ENCODE measurements at places on chromosomes 7 and 10.

DNA sequence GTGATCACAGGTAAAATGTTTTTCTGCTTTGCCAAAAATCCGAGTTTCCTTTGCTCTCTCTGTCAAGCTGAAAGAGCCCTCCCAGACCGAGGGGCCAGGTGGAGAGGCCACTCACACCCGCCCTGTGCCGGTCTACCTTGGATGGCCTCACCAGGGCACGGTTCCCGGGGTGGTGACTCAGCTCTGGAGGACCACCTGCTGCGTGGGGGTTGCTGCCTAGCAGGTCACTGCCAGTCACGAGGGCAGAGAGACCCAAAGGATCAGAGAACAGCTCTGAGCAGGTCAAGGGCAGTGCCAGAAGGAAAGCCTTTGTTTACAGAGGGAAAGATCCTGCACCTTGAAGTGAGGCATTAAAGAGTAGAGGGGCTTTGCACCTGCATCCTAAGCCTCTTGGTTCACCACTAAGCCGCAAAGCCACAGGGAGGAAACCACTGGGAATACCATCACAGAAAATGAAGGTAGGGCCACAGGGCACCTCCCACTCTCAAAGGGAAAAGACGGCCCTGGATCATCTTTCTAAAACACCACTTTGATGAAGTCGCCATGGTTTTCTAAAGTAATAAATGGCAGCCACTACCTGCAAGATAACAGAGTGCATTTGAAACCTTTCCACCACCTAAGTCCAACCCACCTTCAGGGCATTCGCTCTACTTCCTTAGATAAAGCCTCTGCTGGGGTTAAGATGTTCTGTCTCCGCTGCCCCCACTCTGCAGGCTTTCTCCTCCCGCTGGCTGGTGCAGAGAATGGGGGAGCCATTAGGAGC is 160.3 kb upstream of the KLF14 start:
- DNase-seq = no peak

DNA sequence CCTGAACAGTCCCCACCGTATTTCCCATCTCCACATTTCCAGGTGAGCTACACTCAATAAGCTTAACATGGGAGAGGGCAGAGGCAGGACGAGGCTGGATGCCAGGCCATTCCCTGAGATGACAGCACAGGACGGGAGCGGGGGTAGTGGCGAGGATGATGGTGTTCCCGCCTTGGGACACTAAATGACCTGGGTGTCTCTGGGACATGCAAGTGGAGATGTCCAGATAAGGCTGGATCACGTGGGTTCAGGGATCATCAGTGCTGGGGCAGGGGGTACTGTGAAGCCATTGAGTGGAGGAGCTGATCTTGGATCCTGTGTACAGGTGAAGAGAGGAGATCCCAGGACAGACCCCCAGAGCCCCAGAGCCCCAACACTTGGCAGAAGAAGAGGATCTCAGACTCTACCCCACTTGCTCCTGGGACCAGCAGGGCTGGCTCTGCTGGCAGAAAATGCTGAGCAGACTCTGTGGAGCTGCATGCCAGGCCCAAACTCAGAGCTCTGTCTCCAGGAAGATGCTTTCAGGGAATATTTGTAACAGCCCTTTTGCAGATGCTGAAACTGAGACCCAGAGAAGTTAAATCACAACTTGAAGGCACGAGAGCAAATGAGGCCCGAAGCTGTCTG is 29.7 kb upstream of the HSPA12A start:
- DNase-seq = no peak

GRCh38 chr10:79024720-79025198 is 44.0 kb upstream of the ZMIZ1 start:
- DNase-seq = no peak

DNA sequence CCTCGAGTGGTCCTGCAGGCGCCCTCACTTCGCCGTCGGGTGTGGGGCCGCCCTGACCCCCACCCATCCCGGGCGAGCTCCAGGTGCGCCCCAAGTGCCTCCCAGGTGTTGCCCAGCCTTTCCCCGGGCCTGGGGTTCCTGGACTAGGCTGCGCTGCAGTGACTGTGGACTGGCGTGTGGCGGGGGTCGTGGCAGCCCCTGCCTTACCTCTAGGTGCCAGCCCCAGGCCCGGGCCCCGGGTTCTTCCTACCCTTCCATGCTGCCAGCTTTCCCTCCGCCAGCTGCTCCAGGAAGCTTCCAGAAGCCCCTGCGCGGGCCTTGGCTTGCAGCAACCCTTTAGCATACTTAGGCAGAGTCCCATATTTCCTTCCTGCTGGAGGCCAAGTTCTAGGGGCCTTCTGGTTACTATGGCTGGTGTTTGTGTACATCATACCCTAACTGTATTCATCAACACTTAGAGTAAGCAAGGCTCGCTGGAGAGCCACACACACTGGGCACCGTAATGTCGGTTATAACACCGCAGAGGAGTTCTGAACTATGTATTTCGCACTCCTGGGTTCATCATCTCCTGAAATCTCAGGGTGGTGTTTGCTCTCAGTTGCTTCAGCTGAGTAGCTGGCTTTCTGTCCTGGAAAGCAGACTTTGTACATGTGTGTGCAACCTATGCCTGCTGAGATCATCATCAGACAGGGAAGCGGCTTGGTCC is 471 bp downstream of the MGMT start:
- DNase-seq = no peak

DNA sequence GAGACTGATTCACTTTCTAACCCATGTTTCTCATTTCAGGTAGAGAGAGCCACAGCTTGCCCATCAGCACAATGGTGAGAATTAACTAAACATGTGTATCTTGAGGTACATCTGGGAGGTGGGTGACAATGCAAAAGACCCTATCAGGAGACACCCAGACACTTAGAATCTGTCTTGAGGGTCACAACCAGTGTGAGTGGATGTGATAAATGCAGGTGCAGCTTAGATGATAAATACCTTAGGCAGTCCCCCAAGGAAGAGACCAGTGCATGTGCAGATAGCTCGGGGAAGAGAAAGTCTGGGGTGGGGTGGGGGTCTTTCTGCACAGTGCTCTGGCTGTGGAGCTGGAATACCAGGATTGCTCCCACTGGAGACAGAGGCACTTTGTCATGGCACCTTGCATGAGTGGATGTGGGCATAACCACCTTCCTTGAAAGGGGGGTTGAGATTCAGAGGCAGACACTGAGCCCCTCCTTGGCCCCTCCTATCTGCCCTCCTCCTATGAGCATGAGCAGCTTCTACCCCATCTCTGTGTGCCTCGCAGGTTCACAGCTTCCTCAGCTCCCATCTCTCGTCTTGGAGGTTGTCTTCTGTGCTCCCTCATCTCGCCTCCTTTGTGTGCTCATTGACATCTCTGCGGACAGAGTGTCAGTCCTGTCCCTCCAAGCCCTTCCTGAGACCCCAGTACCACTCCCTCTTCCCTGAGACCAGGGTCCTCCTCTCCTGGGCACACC is 349.8 kb downstream of the TCERG1L start:
- DNase-seq = no peak

DNA sequence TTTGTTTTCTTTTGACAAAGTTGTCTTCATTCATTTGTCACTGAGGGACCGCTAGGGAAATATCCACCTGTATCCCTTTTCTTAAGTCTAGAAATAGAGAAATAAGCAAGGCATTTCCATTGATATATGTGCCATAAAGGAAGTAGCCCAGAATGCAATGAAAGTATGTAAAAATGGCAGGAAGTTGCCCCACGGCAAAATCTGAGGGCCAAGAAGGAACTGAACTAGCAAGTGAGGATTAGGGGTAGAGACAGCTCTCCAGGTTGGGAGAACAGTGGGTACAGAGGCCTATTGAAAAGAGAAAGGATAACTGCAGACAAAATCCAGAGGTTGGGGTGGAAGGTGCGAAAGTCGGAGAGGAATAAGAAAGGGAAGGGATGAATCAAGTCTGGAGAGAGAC is 56.6 kb upstream of the TOMM7 start:
- no peak for DNase-seq

DNA sequence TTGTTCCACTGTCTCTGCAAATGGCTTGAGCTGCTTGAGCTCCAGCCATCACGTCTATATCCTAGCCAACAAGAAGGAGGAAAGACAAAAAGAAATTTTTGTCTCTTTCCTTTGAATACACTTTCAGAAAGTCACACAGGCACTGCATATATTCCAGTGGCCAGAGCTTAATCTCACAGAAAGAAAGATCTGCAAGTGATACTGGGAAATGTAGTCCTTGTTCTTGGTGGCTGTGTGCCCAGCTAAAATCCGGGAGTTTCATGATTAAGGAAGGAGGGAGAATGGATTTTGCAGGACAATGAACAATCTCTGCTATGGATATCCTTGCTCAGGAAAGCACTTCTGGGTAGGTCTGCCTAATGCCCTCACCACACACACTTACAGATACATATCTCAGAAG is 19.5 kb upstream of the DLG5 start:
- no peak for DNase-seq

GRCh38 chr10:12972146-12972545 is 29.4 kb downstream of the CCDC3 start:
- no peak for DNase-seq

- no peak for DNase-seq
Observed at GRCh38 chr7:36238138-36238537, 85.1 kb downstream of the EEPD1 start.

Data from activated CD4-positive, alpha-beta T cell treated with anti-CD3 and anti-CD28 coated beads, Interleukin-2, amount 50 U/mL, for 4 hours (primary cell).